ENCODE measurements at places on chromosomes 2 and 18. TPM values are rescaled to one million over a fixed set of nuclear protein-coding genes. Genes with fewer than 3 reads are reported as not detected.

TMEM185B gene
- total RNA-seq = 21.1 TPM

NT5DC4 gene
- not detected for total RNA-seq

DNA sequence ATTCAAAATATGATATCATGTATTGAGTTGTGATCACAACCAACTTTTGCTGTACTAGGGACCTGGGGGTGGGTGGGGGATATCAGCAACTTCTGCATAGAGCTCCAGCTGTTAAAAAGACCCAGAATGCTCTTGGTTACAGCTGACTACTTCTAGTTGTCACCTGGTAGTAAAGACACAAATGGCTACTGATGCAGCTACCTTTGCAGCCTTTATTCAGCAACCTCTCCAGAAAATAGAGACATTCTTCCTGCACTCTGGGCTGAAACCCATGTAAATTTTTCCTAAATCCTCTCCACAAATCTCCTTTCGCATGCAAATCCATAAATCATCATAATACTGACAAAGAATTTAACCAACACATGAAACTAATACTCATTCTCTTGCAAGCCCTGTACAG lies 238.3 kb downstream of the TCF4 start:
- no peak for DNase-seq

EEF1B2 gene
- 257 TPM for total RNA-seq

DNA sequence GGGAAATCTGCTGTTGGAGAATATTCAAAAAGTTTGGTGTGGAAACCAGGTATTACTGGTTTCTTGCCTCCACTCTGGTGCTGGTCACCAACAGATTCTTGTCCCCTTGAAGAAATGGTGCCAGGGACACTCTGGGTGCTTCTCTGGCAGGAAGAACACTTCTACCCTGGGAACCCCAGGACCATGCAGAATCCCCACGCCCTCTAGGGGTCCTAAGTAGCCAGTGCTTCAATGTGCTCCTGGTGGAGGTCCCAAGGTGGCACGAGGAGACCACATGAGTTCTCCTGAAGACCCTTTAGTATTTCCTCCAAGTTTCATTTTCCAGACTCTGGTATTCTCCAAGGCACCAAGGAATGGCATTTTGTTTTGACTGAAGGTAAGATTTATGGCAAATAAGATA lies 380.6 kb downstream of the TSN start:
- no peak for DNase-seq

UGT1A9 gene
- total RNA-seq = not detected

GRCh38 chr18:25604196-25604893 lies 252.4 kb upstream of the ZNF521 start:
- no peak for DNase-seq

- no peak for DNase-seq
Observed at GRCh38 chr2:98849113-98849512, 86.9 kb downstream of the CRACDL start.

DNA sequence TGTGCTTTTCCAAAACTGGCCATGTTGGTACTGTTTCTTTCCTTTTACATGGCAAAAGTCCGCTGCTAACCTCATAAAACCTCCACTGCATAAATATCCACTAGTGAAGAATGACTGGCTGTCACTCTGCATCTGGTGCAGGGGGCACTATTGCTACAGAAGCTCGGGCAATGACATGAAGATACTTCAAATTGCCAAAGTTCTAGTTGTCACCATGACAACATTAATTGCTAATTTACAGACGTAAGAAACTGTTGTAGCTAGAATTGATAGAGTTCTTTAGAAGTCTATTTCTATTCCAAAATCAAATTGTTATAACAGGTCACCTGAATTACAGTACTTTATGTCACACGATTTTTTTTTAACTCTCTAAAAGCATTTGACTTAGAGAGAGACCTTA lies 845 bp downstream of the CFAP210 start:
- no peak for DNase-seq

ST8SIA5 gene
- total RNA-seq = 1.5 TPM

DSC2 gene
- 26.0 TPM for total RNA-seq

DNA sequence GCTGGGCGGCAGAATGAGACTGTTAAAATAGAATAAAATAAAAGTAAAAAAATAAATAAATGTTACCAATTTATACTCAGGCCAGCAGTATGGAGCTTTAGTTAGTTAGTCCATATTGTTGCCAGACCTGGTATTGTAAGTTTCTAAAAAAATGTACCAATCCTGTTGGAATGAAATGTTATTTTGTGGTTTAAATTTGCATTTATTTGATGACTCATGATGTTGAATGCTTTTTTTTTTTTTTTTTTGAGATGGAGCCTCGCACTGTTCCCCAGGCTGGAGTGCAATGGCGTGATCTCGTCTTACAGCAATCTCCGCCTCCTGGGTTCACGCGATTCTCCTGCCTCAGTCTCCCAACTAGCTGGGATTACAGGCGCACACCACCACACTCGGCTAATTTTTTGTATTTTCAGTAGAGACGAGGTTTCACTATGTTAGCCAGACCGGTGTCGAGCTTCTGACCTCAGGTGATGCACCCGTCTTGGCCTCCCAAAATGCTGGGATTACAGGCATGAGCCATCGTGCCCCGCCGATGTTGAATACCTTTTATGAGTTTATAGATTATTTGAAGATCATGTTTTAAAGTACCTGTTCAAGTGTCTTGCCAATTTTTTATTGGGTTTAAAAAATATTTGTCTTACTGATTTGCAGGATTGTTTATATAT lies 5.7 kb upstream of the PTPRN start:
- DNase-seq = no peak

GKN1 gene
- not detected for total RNA-seq

LIMS4 gene
- 2.4 TPM for total RNA-seq

GRCh38 chr2:28496781-28497180 lies 921 bp downstream of the PLB1 start:
- DNase-seq = no peak

TIMM21 gene
- total RNA-seq = 158 TPM

GRCh38 chr2:143217512-143218115 lies 88.4 kb downstream of the ARHGAP15 start:
- DNase-seq = no peak

MARCO gene
- 15.0 TPM for total RNA-seq

RNF152 gene
- 11.4 TPM for total RNA-seq

SERPINB10 gene
- not detected for total RNA-seq

STK11IP gene
- total RNA-seq = 15.6 TPM

DNA sequence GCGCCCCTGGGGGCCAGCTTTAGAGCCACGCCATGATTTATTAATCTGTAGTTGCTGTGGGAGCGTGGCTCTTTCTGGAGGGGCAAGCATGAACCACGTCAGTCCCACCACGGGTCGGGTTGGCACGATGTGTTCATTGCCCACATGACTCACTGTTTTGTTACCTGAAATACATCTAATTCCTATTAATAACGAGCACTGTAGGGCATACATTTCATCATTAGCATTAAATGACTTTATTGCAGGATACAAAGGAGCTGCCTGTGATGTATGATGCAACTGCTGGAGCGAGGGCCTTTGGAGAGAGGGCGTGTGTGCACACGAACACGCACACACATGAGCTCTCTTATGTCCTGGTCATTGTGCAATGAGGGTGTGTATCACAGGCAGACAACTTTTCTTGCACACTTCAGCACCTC lies 127.0 kb downstream of the INHBB start:
- DNase-seq = no peak

DNA sequence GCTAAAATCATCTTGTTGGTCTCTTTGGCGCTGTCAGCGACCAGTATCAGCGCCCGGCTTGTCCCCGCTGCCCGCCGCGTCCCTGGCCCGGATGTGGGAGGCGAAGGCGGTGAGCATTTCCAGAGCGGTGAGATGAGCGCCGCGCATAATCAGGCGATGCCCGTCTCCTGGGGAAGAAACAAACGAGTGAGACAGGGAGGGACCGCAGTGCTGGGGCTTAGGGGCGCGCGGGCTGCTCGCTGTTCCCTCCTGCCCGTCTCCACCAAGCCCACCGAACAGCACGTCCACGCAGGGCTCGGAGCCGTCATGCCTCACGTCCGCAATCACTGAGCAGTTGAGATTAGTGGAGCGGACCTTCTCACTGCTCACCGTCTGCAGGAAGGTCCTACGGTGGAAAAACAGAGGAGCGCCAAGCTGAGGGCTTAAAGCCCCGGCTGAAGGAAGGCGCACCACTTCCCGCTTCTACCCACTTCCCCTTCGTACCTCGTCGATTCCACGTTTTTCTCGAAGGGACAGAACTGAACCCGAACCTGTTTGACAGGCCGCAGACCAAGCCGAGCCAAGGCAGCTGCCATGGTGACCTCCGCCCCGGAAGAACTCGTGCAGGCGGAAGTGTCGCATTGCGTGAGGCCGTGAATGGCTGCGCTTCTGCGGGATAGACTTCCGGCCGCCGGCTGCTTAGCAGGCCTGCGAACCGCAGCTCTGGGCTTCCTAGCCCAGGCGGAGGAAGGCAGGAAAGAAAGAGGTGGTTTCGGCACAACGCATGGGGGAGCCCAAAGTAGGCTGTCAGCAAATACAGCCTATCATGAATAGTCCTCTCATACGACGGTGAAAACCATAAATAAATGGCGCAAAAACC lies at the start of gene MRPL53:
Gene MRPL53, minus strand, starts transcription at position 595 of the 859 bp plus-strand sequence. Its CDS starts 20 bp downstream, at position 575.
- DNase-seq = peak; percentile 97

DTNB gene
- 4.5 TPM for total RNA-seq

GRCh38 chr2:77397763-77398162 lies 124.4 kb downstream of the LRRTM4 start:
- no peak for DNase-seq

KRTCAP3 gene
- 0.24 TPM for total RNA-seq

GRCh38 chr2:175834477-175834876 lies 167.6 kb downstream of the LNPK start:
- no peak for DNase-seq

DNA sequence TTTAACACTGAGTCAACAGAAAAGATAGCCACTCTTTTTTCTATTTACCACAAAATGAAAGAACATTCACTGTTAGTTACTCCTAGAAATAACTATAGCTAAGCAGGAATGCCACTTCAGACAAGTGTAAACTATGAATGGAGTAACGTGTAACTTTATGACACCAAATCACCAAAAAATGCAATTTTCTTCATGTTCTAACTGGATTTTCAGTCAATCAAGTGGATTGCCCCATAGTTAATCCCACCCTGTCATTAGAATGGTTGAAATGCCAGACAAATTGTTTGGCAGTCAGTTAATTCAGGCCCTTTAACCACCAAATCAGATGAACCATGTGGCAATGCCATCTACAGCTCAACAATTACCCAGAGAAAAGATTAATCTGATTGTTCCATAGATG lies 9.9 kb downstream of the EPHA4 start:
- no peak for DNase-seq

RMND5A gene
- total RNA-seq = 96.0 TPM

SERPINB3 gene
- total RNA-seq = not detected

DNA sequence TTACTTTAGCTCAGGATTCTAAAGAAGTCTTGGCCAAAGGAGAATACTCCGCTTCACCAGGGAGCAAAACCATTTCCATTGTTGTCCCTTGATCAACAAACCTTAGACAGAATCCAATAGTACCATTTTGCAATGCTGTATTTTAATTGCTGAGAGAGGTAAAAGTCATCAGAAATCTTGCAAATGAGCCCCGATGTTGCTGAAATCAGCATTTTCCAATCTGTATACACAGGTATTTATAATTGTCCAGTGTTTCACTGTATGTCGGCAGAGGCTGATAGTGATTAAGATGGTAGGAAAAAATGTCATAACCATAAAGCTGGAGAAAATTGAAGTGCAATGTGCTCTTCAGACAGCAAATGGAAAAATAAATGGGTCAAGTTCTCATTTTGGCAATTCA lies 170.0 kb upstream of the ARL4C start:
- no peak for DNase-seq

DNA sequence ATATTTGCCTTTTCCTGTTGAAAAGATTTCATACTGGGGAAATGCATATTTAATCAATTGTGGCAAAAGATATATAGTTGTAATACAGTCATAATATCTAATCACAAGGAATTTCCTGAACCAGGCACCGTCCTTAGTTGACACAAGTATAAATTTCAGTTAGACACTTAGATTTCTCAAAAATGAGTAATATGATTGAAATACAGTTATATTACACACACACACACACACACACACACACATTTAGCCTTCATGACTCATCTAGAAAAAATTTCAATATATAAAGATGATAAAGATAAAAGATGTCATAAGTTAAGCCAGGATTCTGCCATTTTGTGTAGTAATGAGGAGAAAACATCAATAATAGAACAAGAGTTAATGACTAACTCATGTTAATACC lies 258.4 kb upstream of the ZNF804A start:
- no peak for DNase-seq

SERPINB12 gene
- not detected for total RNA-seq

DNA sequence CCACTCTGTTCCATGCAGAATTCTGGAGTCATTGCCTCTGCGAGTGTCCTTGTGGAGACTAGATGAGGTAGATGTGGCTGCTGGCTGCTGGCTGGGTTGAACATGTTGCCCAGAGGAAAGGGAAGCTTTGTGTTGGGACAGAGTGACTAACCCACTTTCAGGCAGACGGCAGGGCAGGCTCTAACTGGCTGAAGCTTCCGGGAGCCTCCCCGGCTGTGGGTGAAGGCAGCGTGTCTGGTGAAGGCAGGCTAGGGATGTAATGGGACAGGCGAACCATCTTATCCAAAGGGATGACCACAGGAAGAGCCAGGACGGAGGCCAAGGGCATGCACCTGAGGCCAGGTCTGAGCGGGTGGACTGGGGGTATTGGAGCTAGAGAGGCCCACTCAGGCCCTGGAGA lies 16.0 kb downstream of the ASPRV1 start:
- no peak for DNase-seq

- DNase-seq = no peak
Observed at GRCh38 chr2:164992818-164993217, 37.5 kb upstream of the SLC38A11 start.

DNA sequence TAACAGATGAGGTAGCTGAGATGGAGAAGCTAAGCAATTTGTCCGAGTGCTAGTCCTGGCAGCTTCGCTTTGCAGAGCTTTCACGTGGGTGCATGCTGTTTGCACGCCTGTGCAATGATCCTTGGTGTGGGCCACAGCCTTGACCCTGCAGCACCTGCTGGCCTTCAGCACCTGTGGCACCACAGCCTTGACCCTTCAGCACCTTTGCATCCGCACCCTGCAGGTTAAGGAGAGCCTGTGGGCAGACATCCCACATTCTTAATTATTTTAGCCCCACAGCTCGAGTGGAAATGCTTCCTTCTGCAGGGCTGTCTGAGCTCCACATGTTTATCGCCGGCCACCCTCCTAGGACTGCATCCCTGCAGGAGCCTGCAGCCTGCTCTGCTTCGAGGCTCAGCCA lies 19.3 kb downstream of the NCK2 start:
- no peak for DNase-seq

GRCh38 chr2:174844295-174844708 lies 80.0 kb upstream of the CHRNA1 start:
- no peak for DNase-seq

- DNase-seq = no peak
Observed at GRCh38 chr2:199994896-199995295, 39.5 kb downstream of the MAIP1 start.

CD226 gene
- total RNA-seq = 0.94 TPM

GRCh38 chr2:239337122-239337876 lies 63.5 kb downstream of the HDAC4 start:
- DNase-seq = no peak

TCF7L1 gene
- total RNA-seq = 9.3 TPM

GRCh38 chr2:135980434-135981079 lies 4.9 kb downstream of the DARS1 start:
- DNase-seq = no peak

SERPINB13 gene
- total RNA-seq = not detected

OTX1 gene
- not detected for total RNA-seq
